ENCODE measurements at places on chromosomes 3 and 15.

DNA sequence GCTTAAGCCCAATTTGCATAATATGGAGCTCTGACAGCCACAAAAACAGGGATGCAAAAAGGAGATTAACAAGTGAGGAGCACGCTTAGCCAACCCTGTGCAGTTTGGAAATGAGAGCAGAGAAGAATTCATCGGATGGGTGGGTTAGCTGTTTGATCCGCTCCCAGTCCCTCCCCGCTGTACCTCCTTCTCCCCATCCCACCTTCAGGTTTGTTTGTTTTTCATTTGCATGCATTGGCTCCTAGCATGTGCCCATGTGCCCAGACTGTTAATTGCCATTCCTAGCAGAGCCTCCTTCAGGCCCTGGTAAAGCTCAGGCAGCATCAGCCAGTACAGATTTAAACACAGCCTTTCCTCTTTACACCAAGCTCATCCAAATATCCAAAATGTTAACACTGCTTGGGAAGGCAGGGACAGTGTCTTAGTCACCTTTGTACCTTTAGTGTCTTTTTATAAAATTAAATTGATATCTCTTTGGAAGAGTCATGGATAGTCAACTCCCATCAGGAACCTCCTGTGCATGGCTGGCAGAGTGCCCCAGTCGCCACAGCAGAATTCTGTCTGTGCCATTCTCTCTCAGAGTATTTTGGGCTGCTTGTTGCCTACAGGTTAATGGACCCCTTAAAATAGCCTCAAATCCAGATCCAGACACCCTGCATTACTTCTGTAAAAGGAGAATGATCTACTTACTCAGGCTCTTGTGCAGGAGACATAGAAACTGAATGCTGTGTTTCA, 244.2 kb downstream of the LSAMP start:
- DNase-seq: no peak

DNA sequence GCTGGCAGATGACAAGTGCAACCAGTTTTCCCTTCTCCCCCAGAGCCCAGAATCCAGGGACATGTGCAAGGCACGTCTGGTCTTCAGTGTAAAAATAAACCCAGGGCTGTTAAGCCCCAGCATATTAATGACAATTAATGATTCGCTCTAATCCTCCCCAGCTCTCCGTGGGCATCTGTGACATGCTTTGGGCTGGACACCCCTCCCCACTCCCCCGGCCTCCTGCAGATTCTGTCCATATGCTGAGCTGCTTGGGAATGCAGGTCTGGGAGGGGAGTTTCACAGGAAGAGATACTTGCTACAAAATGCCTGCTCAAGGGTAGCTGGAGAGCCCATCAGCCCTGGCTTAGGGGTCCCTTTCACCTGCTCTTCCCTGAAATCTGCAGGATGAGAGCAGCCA, 43.0 kb upstream of the NTRK3 start:
- no peak for DNase-seq

DNA sequence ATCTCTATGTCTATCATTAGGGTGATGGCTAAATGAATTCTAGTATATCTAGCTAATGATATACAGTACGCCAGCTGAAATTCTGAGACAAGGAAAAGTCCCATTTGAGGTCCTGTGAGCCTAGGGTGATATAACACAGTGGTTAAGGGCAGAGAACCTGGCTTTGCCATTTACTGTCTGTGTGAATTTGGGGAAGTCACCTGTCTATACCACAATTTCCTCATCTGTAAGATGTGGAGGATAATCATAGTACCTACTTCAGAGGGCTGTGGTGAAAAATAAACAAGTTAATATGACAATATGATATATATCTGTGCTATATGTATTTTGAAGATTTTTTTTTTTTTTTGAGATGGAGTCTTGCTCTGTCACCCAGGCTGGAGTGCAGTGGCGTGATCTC, 9.8 kb upstream of the ANKDD1A start:
- DNase-seq: no peak

DNA sequence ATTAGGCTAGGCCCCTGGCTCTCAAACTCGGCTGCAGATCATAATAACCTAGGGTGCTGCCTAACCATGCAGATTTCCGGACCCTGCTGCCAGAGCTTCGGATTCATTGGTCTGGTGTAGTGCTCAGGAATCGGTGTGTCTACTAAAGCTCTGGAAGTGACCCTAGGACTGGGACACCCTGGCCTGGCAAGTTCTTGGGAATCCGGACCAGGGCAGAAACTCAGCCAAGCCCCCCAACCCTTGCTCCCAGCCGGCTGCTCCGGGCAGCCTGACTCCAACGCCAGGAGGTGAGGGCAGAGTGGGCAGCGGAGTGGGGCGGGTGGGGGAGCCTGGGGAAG, 23.0 kb downstream of the IGDCC3 start:
- no peak for DNase-seq

GRCh38 chr3:45599984-45600650, 5.6 kb downstream of the LIMD1 start:
- DNase-seq: no peak

DNA sequence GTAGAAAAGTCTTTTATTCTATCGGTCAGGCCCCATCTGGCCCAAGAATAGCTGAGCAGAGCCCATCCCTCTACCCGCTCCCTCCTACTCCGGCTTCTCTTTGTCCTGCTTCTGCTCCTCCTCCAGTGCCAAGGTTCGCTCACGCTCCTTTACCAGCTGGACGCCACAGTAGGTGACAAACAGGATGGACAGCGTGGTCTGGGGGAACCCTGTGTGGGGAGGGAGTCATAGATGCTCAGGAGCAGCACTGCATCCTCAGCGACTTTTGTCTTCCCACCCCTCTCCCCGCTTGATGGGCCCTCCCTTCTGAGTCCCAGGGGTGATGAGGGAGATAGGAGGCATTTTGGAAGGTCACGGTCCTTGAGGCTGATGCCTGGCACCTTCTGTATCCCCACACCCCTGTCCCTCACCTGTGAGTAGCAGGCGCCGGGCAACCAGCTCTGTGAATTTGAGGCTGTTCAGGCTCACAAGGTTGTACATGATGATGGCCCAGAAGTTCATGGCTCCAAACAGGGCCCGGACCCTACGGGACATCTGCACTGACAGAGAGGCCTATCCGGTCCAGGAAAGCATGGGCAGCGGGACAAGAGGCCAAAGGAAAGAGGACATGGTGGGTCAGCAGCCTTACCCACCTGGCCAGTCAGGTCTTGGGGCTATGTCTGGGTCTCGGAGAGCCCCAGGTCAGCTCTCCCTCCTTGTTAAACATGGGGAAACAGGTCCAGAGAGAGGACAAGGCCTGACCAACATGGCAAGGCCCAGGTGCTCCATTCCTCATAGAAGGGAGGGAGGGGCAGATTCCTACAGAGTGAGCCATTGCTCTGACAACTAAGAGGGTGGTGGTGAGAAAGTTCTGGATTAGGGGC, 7.6 kb downstream of the KLHL40 start:
- DNase-seq: no peak

DNA sequence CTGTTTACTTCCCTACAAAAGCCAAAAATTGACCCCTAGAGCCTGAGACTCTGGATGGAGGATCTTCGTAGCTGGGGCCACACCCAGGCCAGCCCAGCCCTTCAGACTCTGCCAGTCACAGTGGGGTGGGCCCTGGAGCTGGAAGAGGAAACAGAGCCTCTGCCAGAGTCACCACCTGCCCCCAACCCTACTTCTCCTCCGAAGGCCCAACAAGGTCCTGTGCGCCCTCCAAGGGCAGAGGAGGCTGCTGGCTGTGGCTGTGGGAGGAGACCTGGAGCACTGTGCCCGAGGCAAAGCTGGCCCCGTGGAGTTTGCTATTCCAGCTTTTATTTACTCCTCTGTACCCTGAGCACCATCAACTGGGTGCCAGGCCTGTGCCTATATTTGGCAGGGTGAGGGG, 19.0 kb downstream of the CISH start:
- DNase-seq: no peak

GRCh38 chr3:16476636-16477035, 36.9 kb downstream of the RFTN1 start:
- no peak for DNase-seq

- no peak for DNase-seq
Observed at GRCh38 chr15:95664450-95664849, 666.0 kb upstream of the NR2F2 start.

GRCh38 chr3:20100151-20100550, 59.9 kb downstream of the KAT2B start:
- DNase-seq: no peak

GRCh38 chr3:73259291-73259690, 197.8 kb downstream of the EBLN2 start:
- DNase-seq: no peak

GRCh38 chr3:141372656-141373055, 4.4 kb downstream of the ZBTB38 start:
- DNase-seq: no peak

DNA sequence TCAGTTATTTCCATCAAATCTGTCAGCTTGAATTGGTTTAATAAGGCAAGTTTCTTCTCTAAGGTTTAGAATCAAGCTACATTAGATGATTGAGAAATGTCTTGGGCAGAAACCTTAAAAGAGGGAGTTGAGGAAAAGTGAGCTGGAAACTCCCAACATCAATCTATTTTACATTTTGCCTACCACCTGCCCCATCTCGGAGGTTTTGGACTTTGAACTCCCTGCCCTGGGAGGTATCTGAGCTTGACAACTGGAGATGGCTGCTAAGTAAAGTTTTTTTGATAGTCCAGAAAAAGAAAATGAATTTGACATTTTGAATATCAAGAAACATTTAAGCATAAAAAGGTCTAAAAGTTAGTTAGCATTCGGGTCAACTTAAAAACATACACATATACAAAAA, 234.2 kb downstream of the NFKBIZ start:
- no peak for DNase-seq

GRCh38 chr3:176650478-176650877, 546.8 kb downstream of the TBL1XR1 start:
- no peak for DNase-seq

- no peak for DNase-seq
Observed at GRCh38 chr15:65384505-65384894, 6.7 kb upstream of the IGDCC3 start.

DNA sequence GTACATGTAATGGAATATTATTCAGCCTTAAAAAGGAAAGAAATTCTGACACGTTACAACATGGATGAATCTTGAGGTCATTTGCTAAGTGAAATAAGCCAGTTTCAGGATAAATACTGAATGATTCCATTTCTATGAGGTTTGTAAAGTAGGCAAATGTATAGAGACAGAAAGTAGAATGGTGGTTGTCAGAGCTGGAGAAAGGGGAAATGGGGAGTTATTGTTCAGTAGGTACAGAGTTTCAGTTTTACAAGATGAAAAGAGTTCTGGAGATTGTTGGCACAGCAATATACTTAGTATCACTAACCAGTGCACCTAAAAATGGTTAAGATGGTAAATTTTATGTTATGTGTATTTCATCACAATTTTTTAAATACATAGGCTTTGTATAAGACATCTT, 60.6 kb downstream of the USP8 start:
- DNase-seq: no peak

DNA sequence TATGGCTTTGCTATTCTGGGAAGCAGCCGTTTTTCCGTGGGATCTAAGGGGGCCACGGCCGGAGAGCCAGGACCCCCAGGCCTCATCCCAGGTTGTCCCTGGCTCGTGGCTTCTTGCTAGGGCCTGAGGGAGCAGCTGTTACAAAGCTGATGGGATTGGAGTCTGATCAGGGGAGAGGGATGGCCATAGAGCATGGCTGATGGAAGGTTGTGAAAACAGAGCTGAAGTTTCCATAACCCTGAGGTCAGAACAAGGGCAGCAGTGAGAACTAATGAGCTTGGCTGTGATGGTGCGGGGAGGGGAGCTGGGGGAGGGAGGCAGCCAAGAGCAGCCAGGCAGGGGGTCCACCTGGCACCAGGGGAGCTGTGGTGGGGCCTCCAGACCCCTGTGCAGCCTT, 63.0 kb downstream of the LINGO1 start:
- no peak for DNase-seq

GRCh38 chr3:19065027-19065426, 83.3 kb upstream of the KCNH8 start:
- no peak for DNase-seq

DNA sequence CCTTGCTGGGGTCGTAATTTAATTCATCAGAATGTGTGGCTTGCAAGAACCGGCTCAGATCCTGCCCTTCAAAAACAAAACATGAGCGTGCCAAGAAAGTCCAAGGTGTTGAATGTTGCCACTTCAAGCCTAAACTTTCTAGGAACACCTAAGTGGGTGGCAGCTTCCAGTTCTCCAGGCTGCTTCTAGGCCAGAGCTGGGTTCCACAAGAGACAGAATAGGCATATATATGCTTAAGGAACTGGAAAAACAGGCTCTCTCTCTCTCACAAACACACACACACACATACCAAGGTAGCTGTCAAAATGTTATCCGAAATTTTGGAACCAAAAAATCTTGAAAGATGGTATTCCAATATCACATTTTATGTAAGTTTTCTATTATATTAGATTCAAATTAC, 890 bp upstream of the ADIPOQ start:
- no peak for DNase-seq

- no peak for DNase-seq
Observed at GRCh38 chr15:34023907-34024306, 15.1 kb downstream of the AVEN start.

DNA sequence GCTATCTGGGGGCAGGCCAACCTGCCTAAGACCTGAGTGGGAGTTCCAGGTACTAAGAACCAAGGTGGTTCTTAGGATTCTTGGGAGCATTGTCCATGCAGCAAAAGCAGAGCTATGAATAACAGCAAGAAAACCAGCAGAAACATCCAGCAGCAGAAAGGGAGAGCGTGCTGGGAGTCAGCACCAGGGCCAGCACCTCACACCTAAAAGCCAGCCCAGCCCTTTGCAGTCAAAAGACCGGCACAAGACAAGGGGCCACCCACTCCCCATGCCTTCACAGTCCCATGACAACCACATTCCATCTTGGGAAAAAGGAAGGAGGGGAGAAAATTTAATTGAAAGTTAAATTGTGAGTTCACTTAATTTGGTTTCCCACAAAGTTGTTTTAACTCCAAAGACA, 364.9 kb downstream of the AGBL1 start:
- DNase-seq: no peak

GRCh38 chr3:107315141-107315540, 62.1 kb upstream of the CCDC54 start:
- DNase-seq: no peak

GRCh38 chr15:96977886-96978285, 647.4 kb downstream of the NR2F2 start:
- no peak for DNase-seq

DNA sequence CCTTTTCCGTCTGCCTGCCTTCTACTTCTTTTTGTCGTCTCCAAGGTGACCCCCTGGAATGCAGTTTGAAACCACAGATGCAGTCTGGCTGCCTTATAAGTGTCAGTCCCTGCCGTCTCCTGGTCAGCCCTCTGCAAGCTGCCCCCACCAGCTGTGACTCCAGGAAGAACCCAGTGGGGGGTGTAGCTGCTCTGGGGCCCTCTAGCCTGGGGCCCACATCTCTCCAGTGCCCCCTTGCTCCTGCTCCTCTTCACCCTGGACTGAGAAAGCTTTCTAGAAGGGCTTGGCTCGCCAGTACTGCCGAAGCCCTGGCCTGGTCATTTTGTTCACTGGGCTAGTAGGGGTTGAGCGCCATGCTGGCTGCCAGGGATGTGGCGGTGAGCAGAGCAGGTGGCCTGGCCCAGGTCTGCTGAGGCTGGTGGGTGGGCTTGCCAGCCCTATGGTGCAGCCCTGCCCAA, 21.3 kb downstream of the SYNM start:
- no peak for DNase-seq

- no peak for DNase-seq
Observed at GRCh38 chr3:156433138-156433537, 121.8 kb downstream of the SSR3 start.
